ENCODE measurements at places on chromosomes 6 and 20.

DNA sequence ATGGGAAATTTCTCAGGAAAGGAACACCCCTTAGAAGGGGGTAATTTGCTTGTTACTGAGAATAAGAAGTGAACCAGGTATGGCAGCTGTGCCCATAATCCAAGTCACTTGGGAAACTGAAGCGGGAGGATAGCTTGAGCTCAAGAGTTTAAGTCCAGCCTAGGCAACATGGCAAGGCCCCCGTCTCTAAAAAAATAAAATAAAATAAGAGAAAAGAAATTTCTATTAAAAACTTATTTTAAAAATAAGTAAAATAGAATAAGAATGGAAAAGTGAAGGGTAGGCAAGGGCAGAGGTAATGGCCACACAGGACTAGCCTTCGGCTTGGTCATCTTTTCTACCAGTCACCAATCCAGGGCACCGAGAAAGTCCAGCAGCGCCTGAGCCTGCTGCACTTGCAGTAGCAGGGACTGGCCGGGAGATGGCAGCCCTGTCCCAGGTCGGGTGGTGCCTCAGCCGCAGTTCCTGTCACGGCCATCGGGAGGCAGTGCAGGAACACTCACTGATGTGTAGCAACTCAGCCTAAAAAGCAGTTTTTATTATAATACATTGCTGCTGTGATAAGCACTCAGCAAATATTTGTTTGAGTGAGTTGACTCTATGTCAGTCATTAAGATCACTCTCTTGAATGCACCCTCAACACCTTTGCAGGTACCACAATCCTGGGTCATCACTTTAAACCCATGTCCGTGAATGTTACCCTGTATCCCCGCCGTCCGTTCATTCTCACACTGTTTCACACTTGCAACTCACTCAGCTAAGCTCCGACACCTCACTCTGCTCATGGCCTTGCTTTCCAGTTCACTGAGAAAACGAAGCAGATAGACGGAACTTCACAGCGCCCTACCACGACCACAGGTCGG is 23.2 kb upstream of the GCM1 start:
- peak; percentile 83 for DNase-seq

GRCh38 chr20:7178004-7178403 is 410.5 kb downstream of the BMP2 start:
- no peak for DNase-seq

DNA sequence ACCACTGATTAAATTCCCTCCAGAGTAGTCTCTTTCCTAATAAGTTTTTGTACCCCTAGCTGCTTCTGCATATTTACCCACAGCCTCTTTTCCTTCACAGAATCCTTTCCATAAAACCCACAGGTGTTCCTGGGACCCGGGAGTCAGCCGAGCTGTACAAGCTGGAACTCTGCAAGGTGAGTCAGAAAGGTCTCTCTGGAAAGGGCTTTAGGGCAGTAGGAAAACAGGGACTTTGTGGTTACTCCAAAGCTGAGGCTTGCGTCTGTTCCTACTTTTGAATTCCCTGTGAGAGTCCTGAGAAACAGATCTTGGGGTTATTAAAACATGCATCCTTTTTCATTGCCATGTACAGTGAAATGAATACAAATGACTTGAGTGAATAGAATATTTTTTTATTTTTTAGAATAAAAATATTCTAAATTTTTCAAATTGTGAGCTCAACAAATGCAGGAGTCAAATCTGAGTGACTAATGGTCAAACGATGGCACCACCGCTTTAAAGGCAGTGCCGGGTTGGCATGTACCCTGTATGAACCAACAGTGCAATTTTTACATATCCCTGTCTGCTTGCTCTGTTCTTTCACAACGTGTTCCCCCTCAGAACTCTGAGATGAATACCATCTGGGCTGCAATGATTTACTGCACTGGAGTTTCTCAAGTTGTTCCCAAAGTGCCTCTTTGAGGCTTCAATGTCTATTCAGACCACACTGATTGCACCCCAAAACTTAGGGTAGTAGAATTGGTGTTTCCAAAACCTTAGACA is 78.4 kb downstream of the GFRAL start:
- DNase-seq: no peak

GRCh38 chr6:148042536-148042935 is 300.1 kb upstream of the SASH1 start:
- no peak for DNase-seq

DNA sequence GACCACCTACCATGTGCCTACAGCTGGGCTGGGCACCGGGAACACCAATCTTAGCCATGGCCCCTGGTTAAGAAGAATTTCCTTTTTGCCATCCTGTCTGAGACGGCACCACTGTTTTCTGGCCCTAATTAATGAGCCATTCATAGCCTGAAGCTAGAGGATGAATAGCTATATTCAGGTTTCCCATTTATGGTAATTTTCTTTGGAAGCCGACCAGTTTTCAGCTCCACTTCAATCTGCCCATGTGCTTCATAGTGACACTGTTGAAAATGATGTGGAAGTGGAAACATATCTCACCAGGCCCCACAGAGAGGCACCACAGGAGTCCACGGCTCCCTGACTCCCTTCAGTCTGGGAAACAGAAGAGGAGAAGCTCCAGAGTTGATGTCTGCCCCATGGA is 22.6 kb upstream of the ULBP3 start:
- no peak for DNase-seq

DNA sequence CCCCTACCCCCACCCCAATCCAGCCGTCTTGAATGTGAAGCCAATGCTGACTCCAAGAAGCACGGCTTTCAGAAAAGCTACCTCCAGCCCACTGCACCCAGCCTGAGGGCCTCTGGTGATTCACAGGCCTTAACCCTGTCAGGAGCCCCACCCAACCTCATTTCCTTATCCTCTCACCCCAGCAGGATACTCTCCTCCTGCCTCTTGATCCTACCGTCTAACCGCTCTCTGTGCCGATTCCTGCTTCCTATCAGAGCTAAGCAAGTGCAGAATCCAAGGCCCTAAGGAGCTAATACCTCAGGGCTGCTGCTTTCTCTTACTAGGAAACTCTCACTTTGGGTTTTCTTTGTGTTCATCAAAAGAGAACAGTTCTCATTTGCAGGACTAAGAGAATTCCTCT is 47.2 kb downstream of the TRERF1 start:
- peak; percentile 65 for DNase-seq

GRCh38 chr20:44495802-44496481 is 20.3 kb downstream of the TTPAL start:
- DNase-seq: peak; percentile 68

- no peak for DNase-seq
These were observed 144.6 kb downstream of the TFAP2C start for GRCh38 chr20:56773749-56774148.

- no peak for DNase-seq
These were observed 23.3 kb downstream of the KCNK15 start for GRCh38 chr20:44768854-44769480.

GRCh38 chr20:4929686-4930397 is 71.5 kb downstream of the SLC23A2 start:
- no peak for DNase-seq

GRCh38 chr6:146805546-146806325 is 207.0 kb downstream of the ADGB start:
- DNase-seq: peak; percentile 33

DNA sequence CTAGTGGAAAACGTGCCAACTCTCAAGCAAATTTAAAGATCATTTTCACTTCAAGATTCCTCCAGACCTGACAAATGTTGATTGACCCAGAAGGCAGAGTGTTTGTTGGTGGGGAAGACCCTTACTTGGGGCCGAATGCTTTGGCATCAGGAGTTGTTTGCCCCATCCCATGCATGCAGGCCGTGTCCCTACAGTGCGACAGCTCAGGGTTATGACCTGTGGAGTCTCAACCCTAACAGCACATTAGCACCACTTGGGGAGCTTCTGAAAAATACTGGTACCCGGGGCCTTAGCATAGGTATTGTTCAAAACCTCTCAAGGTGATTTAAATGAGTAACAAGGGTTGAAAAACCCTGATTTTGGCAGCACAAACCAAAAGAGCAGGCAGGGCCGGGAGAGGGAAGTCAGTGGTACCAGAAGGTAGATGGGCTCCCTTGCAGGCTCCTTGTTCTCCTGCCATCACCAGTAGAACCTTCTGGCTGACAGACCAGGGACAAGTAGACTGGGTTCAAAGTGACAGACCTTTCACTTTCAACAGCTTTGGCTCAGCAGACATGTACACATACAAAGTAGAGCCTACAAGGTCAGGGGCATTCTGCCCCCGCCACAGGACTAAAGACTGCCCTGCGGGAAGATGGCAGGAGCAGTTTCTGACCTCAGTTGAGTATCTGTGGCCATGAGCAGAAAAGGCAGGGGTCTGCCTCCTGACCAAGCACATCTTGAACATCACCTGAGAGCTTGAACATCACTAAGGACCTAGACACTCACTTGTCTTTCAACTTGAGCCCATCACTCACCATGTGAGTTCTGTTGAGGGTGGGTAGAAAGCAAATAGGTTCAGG is 39.6 kb downstream of the PLCG1 start:
- DNase-seq: no peak

DNA sequence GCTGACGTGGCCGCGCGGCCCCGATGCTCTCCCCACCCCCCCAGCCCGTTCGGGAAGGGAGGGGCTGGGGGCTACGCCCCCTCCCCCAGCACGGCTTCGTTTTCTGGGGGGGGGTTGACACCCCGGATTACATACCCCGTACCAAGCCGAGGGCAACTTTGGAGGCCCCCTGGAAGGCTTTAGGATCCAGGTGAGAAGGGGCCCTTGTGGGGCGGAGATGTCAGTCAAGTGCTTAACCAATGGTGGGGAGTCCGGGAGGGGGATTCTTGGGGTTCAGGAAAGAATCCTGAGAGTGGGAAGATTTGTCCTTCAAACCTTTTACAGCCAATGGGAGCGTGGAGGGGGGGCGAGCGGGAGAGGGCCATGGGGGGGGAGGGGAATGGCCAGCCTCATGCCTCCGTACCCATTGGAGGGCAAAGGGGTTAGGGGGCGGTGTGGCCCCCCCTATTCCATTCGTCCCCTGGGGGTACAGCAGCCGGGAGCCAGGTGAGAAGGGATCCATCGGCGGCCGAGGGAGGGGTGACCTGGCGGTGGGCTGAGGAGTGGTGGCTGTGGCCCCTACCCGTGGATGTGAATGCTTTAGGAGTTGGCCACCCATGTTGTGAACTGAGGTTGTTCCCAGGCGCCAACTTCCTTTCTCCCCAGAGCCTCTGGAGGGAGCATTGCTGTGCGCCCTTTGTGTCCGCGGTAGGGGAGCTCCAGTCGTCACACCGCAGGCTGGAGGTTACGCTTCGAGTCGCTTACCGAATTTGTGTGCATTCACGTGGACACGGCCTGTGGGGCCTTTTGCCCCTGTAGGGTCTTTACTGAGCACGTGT is 682 bp downstream of the BRD2 start:
- DNase-seq: peak; percentile 94

DNA sequence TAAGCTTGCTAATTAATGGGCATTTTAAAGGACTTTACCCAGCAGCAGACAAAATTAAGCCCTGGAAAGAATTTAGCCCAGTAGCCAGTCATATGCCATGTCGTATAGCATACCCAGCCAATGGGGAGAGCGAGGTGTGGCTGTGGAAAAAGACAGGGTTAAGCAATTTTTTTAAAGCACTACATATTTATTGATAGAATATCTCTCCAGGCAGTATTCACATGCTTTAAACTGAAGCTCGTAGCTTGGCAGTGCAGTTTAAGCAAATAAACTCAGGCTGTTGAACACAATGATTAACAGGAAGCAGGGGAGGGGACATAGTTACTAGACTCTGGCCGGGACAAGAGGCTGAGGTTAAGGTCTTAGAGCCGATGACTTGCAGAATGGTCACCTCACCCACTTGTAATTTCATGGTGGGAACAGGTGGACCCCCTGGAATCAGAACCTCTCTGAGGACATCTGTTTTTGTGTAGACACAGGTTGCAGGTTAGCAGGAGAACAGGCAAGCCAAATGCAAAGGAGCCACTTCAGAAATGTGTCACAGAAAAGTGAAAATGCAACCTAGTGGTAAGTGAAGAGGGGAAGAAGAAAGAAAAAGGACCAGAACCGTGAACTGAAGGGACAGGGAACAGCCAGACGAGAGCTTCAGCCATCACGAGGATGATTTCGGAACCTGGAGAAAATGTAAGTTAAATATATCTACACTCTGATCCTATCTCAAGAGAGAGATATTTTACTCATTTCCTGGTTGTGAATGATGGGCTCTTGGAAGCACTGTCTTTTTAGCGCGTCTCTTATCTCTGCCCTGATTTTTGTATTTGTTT is 7.2 kb downstream of the GCNT2 start:
- no peak for DNase-seq

DNA sequence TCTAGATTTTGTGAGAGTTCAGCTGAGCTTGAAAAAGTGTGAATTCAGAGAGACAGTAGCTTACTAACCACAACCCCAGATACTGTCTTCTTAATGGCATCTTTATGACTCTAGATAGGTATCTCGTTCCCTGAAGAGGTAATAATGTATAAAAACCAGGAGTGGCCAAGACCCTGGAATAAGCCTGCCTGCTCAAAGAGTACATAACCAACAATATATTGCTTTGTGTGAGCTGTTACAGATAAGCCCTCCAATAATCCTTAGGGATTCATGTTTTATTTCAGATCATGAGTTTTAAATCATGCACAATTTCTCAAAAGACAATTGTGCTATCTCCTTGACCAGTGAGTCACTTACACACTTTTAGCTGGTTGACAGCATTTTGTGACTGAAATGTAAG is 327.8 kb upstream of the ADGRB3 start:
- no peak for DNase-seq

GRCh38 chr6:14799928-14800327 is 445.9 kb upstream of the JARID2 start:
- DNase-seq: peak; percentile 93

GRCh38 chr6:110735666-110736065 is 79.6 kb downstream of the CDK19 start:
- no peak for DNase-seq
